ENCODE measurements at places on chromosomes 11 and 22.

DNA sequence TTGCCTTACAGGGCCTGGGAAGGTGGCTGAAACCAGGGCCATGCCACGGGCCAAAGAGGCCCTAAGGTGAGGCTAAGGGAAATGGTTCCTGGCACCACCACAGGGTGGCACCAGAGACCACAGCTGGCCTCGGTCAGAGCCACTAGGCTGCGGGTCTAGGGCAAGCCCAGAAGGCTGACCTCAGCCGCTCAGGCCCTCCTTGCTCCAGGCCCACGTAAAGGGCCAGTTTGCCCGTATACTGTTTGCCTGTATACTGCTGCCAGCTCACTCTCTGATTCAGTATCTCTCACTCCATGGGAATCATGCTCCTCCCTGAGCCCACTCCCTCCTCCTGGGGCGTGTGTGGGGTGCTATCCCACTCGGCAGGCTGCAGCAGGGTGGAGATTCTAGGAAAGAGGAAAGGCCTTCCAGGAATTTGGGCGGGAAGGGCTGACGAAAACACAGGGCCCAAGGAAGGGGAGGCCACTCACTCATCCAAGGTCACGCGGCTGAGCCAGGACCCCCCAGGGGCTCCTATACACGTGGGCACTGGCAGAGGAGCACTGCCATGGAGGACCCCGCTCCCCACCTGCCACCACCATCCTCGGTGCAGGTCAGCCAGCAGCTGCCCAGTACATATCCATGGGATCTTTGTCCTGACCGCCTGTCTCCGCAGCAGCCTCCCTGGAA lies 62.4 kb downstream of the NECTIN1 start:
- DNase-seq, result peak; percentile 24

GRCh38 chr22:49460592-49461281 lies 366.9 kb downstream of the BRD1 start:
- no peak for DNase-seq

- DNase-seq, result no peak
Observed at GRCh38 chr11:29751618-29752017, 265.2 kb downstream of the KCNA4 start.

GRCh38 chr11:33642461-33643166 lies 58.0 kb downstream of the C11orf91 start:
- DNase-seq, result no peak

DNA sequence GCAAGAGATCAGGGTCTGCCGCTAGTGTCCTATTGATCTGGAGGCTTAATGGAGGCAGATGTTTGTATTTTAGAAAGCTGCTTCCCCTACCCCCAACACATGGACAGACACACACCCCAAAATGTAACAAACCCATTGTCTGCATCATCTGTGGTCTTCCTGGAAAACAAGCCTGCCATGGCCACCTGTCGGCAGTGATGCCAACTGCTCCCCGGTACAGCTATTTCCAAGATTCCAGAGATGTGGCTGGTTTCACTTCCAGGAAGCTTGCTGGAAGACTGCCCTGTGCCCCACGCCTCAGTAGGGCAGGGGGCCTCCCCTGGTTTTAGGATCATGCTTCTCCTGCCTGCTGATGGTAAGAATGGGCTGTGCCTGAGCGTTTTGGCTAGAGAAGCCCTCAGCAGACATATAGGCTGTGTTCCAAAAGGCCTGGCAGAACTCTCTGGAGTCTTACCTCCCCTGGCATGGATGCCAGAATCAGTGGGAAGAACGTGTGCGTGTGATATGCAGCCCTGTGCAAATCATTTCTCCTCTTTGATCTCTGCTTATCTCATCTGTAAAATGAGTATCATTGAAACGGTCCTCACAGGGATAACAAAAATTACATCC lies 108.6 kb downstream of the FBXO7 start:
- DNase-seq, result no peak

- no peak for DNase-seq
Observed at GRCh38 chr11:117600234-117600783, 196.7 kb downstream of the DSCAML1 start.

DNA sequence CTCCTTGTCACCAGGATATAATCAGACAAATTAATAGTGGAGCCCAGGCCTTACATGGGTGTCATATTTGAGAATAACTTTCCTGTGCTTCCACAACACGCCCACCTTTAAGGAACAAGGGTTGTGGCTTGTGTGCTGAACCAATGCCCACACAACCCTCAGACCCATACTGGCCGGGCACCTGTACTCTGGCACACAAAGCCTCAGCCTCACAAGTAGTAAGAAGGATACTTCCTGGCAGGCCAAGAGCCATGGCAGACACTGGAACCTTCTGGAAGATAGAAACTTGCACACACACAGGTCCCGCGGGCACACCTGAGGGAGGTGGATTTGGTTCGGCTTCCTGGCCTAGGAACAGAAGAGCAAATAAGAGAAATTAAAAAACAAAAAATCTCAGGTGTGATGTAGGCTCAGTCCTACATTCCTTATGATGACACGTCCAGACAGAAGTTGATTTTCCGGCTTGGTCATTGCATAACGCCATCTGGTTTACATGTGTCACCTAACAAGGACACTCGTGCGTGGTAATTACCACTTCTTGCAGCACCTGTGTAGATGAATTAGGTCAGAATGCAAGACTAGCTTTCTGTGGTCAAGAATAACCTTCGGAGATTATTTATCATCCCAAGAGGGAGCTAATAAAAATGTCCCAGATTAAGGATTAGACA lies 5.8 kb upstream of the BRD1 start:
- DNase-seq, result no peak

DNA sequence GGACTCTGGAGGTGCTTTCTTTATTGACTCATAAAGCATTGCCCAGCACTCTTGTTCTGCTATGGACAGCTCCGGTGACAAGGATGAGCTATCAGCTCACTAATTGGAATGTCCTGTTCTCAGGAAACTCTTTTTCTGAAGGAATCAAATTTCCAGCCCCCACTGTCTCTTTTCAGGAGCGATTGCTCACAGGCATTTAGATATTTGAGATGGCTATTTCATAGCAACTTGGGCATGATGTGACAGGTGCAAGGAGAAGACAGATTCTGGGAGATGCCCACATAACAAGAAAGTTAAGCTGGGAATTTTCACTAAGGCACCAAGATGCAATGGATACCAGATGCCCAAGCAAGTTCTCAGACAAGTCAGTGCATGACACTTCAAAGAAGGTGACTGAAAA lies 123.4 kb upstream of the CSNK2A3 start:
- DNase-seq, result no peak

DNA sequence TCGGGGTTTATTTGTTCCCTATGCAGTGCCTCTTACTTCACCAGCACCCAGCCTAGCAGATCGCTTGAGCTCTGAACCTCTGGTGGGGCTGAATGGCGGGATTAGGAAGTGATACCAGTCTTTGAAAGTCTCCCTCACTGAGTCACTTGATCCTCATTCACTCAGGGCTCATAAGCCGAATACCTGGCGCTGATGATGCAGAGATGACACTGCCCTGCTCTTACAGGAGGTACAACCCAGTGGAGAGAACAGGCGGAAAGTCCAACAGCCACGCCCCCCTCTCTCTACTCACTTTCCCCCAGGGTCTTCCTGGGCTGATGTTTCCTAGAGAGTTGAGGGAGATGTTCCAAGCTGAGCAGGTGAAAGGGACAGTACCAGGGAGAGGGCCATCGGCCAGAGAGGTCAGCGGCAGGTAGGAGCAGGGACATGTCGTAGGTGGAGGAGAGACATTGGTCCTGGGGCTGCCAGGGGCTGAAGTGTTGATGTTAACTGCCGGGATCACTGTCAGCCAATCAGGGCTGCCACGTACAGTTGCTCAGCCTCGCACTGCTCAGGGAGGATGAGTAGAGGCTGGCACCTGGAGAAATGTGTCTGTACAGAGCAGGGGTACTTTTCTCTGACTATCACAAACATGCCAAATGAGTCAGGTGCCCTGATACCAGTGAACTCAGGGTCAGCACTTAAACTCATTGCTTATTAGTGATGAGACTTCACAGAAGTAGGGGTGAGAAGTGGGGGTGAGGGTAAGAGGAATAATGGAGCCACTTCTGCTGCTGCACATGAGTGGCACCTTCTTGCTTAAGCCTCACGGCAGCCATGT lies 9.9 kb upstream of the APOBEC3A start:
- DNase-seq, result no peak

DNA sequence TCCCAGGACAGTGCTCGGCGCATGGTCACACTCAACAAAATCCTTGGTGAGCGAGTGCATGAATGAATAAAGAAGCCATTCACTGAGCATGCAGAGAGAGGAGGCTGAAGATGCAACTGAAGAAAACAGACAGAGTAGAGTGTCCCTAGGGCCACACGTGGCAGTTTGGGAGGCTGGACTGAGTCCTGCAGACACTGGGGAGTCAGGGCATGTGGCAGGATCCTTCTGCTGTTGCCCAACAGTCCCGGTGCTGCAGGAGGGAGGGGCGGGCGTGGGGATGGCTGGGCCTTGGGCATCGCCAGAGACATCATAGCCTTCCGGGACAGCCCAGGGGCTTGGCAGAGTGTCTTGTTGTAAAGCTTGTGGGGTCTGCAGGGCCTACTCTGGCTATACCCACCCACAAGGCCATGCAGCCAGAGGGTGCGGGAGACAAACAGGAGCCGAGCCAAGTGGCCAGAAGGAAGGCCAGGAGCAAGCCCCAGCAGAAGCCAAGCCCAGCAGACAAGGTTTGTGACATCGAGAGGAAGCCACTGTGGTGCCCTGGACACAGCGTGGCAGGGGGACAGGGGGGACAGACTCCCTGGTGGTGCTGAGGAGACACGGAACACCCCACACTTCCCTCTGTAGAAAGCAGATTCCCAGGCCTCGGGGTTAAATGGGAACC lies 26.7 kb upstream of the FBLN1 start:
- DNase-seq, result no peak

- no peak for DNase-seq
Observed at GRCh38 chr11:2375964-2376551, 1.1 kb upstream of the CD81 start.

DNA sequence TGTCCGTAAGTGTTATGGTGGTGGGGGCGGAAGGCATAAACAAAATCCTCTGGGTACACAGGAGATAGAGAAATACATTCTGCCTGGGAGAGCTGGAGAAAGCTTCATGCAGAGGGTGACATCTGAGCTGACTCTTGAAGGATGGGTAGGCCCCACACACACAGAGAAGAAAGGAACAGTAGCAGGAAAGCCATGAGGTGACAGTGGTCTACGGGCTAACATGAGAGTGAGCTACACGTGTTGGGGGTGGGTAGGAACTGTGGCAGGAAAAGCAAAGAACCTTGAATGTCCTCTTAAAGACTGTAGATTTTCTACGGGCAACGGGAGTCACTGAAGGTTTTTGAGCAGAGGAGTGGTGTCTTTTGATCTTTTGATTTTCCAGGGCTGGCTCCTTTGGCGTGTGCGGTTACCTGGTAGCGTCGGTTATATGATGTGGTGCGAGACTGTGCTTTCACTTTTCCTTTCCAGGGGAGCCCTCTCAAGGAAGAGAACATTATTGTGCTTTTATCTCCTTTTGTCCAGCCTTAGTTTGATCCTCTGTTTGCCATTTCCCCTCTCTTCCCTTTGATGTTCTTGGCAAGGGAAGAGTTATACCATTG lies 39.7 kb downstream of the ADAMTS8 start:
- no peak for DNase-seq

DNA sequence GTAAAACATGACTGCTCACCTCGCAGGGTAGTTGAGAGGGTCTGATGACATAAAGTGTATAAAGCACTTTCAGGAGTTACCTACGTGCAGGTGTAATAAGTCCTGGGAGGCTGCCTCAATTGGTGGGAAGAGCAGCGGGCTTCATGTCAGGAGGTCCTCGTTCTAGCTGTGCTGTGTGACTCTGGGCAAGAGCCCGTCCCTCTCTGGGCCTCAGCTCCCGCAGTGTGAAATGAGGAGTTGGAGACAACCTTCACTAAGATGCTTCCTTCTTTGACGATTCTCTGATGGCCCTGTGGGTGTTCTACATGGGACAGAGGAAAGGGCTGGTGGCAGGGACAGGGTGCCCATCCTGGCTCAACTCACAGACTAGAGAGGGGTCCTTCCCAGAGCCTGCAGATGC lies 57.8 kb downstream of the TP53I11 start:
- no peak for DNase-seq

DNA sequence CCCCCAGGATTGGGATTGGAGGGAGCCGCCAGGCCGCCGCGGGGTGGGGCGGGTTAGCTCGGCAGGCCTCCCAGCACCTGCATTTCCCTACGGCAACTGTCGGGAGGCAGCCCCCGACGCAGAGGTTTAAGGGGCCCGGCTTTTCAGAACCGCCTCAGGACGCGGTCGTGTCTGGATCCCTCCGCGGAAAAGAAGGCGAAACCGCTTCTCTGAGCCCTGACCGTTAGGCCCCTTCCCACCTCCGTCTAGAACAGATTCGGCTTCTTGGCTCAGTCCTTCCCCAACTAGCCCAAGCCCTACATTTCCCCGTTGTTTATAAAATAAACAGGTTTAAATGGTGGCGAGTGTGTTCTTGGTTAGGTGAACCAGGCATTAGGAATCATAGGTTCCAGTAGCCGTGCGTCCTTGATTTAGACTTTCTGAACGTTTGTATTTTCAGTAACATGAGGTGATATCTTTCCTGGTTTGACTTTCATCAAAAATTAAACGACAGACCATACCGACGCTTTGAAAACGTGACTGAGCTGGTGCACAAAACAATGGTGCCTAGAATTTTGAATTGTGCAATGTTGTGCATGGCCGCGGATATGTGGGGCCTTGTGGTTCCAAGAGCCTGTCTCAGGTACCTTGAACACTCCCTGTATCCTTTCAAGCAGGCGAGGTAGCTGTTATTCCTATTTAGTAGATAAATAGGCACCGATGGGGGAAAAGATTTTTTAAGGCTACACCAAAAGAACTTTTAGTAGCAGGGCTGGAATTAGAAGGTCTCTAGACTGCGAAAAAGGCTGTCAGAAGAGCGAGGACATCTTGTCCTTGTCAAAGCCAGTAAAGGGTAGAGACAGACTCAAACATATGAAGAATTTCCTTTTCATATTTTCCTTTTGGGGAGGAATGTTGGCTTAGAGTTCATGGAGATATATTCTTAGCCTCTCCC lies 1.2 kb upstream of the HSPA8 start:
- no peak for DNase-seq

- DNase-seq, result no peak
Observed at GRCh38 chr11:132907651-132908413, 624.5 kb downstream of the OPCML start.

- no peak for DNase-seq
Observed at GRCh38 chr11:103070142-103070541, 21.8 kb downstream of the DCUN1D5 start.

DNA sequence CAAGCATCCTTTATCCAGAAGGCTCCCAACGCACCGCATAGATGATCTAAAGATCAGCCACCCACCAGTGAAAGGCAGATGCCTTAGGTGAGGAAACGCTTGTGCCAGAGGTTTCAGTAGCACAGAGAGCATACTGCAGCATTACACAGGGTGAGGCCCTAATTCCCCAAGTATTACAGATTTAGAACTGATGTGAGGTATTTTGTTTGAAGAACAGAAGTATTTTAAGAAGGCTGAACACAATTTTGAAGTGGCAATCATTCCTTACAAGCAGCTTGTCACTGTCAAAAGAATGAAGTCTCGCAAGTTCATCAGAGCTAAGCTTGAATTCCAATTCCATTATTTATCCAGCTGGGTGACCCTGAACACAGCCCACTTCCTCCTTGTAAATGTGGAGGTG lies 70.0 kb upstream of the FAT3 start:
- DNase-seq, result no peak

- DNase-seq, result no peak
Observed at GRCh38 chr11:22194306-22194705, 1.4 kb downstream of the ANO5 start.

- DNase-seq, result no peak
Observed at GRCh38 chr11:14012846-14013245, 50.3 kb downstream of the SPON1 start.

All from stimulated activated CD8-positive, alpha-beta memory T cell treated with anti-CD3 and anti-CD28 coated beads, Interleukin-7, amount 100 ng/mL, for 1 hour (primary cell).